Gastroesophageal sphincter (tissue), 4 donors: ENCODE measurements at places on chromosomes 4 and X.

DNA sequence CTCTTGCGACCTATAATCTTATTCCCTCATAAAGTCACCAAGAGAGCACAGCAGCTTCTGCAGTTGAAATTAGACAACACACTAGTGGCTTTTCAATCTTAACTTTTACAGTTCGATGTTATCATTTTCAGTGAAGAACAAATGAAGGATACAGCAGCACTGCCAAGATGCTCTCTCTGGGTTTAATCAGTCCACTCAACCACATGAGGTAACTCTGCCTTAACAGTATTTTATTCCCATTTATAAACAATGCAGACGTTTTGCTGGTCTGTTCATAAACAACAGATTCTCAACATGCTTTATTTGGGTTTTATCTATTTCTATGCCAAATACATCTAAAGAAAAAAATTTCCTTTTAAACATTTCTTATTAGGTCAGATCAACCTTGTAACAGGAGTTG, 646.0 kb upstream of the FAM241A start:
- ATAC-seq = no peak

DNA sequence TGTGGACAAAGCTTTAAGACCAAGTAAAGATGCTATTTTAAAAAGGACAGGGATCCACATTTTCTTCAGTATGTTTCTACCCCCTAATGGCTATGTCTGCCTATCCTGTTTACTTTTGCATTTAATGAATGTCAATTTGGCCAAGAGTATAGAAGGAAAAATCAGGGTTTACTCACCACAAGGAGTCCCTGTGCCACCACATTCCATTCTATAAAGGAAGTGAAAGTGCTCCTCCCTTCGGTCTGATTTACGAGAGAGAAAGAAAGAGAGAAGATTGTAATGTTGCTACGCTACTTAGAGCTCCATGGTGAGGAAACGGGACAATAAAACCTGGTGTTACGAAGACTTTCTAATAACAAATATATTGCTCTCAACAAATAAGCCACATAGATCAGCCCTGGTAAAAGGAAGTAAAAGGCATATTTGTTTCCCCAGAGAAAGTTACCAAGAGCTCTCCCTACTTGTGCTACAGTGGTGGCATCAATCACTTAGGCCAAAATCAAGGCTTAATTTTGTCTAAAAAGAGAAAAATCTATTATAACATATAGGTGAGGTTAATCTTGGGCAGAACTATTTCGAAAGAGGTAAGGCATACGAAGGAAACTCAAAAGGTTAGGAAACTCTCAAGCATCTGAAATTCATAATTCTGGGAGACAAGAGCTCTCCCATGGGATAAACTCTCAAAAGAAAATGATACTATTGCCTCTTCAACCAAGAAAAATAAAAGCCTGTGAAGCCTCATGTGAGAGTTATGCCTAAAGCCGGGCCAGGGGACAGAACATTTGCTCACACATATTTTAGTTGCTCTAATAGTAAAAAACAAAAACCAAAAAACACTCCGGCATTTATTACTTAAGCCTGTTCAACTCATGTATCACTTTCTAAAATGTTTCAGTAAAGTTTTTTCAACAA, 29.5 kb downstream of the TAPT1 start:
- peak; percentile 69 for ATAC-seq

DNA sequence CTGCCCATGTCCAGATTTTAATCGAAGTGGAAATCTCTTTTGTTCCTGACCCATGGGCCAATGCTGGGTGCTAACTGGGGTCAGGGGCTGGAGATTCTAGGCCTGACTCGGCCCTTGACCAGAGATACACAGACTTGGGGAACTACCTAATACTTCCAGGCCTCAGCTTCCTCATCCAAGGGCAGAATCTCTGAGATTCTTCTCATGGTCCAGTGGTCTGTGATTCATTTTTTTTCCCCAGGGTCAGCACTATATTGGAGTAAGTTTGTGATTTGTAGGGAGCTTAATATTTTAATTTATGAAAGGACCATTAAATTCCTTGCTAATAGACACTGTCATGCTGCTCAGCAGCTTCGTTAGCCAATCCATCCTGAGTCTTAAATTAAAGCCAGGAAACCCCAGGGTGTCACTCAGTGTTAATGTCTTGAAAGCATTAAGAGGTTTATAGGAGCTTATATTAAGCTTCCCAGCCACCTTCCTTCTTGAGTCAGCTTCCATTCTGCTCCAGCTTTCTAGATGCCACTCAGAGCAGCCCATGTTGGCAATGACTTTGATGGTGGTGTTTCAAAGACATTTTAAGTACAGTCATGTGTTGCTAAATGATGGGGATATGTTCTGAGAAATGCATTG, 27.0 kb upstream of the PROM1 start:
- ATAC-seq = no peak

DNA sequence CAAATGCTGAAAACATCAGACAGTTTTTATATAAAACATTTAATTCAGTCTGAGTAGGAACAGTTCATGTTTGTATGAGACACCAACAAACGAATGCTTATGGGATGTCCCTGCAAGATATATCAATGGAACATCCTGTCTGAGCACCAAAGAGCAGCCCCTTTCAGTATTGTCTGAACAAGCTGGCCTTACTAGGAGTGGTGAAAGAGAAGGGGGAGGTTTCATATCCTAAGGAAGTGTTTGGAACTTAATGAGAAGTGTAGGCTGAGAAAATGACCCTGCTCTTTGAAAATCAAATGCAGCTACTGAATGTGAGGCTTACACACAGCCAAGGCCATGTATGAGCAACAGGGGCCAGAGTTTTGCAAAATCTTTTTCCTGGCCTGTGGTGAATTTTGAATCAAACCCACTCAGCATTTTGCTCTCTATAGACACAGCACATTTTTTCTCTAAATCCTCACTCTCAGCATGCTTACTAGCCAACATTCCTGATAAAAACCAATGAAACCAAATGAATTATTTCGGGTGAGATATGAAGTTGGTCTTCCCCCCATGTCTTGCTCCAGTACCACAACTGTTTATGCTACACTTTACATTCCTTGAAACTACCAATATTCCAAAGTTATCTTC, 119.4 kb downstream of the LUZP4 start:
- no peak for ATAC-seq

DNA sequence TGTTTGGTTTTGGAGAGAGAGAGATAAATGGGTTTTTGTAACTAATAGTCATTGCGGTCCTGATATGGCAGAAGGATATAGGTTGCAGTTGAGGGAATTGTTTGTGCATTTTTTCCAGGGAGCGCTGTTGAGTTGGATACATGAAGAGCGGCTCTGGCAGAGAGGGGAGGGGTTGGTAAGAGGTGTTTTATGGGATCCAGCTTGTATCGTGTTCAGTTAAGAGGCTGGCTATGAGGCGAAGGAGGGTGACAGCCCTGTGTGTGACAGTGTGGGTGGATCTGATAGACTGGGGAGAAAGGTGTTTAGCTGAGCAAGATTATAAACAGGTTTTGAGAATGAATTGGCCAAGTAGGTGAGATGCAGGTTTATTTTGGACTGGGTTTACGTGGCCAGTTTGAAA, 1.5 kb downstream of the SPANXN4 start:
- ATAC-seq = no peak

GRCh38 chrX:136210243-136210642, 41.0 kb downstream of the MAP7D3 start:
- no peak for ATAC-seq

GRCh38 chr4:153676486-153676885, 7.6 kb upstream of the TLR2 start:
- ATAC-seq = no peak

- ATAC-seq = no peak
Observed at GRCh38 chr4:6504900-6505496, 32.6 kb upstream of the PPP2R2C start.

- ATAC-seq = no peak
Observed at GRCh38 chr4:79687006-79687405, 279.0 kb upstream of the GK2 start.

GRCh38 chrX:31356275-31357212, 284.7 kb upstream of the FTHL17 start:
- no peak for ATAC-seq

- no peak for ATAC-seq
Observed at GRCh38 chr4:174273930-174274329, 9.5 kb downstream of the FBXO8 start.
